Stimulated activated CD8-positive, alpha-beta memory T cell treated with anti-CD3 and anti-CD28 coated beads, Interleukin-4, amount 100 ng/mL, for 48 hours (primary cell): ENCODE measurements at places on chromosomes 1 and 21.

DNA sequence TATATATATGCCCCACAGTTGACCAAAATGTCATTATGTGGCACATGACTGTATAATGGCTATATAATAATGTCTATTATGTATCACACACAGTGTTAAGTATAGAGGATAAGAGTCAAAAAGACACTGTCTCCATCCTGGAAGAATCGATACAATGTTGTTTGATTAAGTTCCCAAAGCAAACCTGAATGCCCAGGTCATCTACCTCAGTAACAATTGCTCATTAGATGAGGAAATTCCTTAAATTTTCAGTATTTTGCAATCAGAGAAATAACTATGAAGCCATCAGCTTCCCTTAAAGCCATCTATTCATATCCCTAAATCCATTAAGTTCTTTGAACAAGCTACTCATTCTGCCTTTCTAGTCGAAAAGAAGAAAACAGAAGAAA is 10.0 kb downstream of the FOXJ3 start:
- DNase-seq, result no peak

DNA sequence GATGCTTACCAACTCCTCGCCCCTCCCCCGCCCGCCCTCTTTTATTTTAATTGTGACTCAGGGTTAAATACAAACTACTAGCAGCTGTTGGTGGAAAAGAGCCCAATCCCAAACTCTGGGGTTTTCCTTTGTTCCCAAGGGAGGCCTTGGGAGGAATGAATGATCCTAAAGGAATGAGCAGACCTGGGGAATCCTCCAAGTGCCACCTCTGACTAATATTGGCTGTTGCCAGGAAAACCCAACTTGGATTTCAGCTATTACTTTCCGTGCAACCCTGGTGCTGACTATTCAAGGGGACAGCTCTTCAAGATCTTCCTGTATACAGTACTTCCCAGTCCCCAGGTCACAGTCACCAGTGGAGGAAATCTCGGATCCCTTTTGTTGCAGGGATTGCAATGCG is 1.3 kb upstream of the S100A10 start:
- no peak for DNase-seq

GRCh38 chr1:116123837-116124533 is 12.8 kb downstream of the MAB21L3 start:
- no peak for DNase-seq

DNA sequence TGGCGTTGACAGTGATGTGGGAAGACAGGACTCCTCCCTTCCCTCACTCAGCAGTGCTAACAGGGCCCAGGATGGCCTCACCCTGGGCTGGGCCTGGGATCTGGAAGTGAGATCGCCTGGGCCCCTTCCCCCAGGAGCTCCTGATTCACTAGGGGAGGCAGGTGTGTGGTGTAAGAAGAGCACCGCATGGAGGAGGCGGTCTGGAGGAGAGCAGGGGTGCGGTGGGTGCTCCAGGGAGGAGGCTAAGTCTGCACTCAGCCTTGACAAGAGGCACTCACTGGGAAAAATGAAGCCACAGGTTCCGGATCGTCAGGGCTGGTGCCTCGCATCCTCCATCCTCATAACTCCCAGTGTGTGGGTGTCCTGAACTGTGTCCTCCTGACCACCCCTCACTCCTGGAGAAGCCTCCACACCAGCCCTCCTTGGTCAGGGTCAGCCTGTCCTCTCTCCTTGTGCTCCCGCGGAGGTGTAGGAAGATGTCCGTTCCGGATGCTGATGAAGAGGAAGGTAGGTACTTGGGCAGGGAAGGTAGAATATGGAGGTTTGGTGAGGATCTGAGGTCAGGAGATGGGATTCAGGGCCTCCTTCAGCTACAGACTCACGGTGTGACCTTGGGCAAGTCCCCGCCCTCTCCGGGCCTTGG is 142.1 kb upstream of the WNT4 start:
- no peak for DNase-seq

DNA sequence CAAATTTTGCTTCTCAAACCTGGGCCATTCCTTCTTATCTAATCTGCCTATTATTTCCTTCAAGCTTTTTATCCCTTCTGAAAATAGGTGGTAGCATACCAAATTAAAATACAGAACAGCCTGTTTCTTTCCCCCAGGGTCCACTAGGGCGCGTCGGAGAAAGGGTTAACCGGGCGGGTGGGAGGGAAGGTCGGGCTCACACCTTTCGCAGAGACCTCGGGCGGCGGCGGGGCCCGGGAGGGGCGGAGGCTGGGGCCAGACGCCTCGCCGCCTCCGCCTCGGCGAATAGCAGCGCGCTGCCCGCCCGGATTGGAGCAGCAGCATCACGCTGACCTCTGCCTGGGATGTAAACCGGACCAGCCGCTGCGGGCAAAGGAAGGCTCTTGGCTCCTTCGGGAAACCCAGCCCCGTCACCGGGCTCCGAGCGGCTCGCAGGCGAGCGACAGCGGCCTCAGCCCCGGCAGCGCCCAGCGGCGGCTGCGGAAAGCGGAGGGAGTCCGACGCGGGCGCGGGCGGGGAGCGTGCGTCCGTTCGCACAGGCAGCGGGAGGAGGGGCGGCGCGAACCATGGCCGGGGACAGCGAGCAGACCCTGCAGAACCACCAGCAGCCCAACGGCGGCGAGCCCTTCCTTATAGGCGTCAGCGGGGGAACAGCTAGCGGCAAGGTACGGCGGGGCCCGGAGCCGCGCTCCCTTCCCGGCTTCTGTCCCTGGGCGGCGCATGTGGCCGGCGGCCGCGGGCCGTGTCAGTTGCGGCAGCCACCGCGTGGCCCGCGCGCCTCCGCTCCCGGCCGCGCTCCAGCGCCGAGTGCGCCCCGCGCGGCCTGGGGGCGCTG is at the start of gene UCK2:
UCK2 (plus strand) TSS at position 347 of the 835 bp plus-strand sequence; CDS start at position 567, 220 bp downstream.
- DNase-seq, result peak; percentile 82

DNA sequence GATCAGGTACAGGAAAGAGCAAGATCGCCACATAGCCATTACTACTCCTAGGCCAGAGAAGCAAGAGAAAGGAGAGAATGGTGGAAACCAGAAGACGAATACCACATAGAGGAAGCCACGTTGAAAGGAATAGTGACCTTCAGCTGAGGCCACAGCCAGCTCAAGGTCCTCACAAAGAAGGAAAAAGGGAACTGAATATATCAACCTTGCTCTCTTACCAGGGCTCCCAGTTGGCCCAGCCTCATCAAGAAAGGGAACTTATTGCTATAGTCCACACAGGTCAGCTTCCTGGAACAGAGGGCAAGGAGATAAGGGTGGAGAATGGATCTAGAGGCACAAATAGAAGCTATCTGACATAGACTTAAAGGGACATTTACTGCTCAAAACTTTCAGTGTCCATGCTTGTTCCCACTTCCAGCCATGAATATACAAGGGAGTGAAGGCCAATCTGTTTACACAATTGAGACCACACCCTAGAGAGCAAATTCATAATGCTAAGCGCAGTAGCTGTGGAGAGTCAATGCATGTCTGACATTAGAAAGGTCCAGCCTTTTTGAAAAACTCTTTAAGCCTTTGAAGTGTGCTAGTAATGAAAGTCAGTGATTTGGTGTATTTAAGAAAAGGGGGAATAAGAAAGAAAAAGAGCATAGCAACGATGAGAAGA is 120.7 kb upstream of the ZC3H11B start:
- DNase-seq, result no peak

DNA sequence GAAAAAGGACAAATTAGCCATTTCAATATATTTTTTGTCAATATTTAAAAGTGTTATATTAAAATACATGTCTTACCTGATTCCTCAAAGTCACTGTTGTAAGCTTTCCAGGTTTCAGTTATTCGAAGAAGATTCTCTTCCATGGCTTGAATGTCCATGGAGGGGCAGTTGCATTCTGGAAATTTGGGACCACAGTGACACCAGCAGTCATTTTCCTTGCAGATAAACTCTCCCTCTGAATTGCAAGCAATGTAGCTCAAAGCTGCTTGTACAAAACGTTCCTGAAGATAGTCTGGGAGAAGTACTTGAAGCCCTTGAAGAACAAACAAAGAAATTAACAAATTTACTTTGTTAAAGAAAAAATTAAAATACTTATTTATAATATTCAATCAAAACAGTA is 251.7 kb downstream of the BRINP3 start:
- DNase-seq, result no peak

GRCh38 chr1:160024195-160024905 is 7.4 kb downstream of the PIGM start:
- no peak for DNase-seq

- DNase-seq, result peak; percentile 24
These were observed 153.3 kb downstream of the TOMM20 start for GRCh38 chr1:234975122-234975940.

DNA sequence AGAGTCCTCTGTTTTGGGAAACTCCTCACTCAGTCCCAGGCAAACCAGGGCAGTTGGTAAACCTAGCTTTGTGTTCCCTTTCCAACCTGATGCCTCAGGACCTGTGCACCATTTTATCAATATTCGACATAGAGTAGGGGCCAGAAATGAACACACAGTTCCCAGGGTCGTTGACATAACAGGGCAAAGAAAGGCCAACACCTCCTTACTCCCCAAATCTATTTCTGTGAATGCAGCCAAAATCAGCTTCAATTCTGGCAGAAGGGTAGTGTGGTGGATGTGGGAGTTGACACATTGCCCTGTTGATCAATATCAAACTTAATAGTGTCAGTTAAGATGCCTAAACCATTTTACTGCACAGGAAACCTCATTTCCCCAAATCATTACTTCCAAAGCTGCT is 104.6 kb upstream of the SPATA6 start:
- DNase-seq, result no peak

- no peak for DNase-seq
These were observed 205.8 kb downstream of the PTPRU start for GRCh38 chr1:29441916-29442668.

GRCh38 chr1:211551638-211552460 is 27.1 kb downstream of the SLC30A1 start:
- DNase-seq, result no peak

DNA sequence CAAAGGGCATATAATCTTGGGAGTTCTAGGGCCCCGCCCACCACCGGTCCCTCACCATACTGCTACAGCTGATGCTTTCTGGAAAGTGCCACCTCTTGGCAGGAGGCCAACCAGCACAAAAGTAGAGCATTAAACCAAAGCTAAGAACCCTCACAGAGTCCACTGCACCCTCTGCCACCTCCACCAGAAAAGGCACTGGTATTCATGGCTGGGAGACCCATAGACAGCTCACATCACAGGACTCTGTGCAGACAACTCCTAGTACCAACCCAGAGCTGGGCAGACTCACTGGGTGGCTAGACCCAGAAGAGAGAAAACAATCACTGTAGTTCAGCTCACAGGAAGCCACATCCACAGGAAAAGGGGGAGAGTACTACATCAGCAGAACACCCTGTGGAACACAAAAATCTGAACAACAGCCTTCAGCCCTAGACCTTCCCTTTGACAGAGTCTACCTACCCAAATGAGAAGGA is 10.8 kb downstream of the THEM4 start:
- DNase-seq, result peak; percentile 47
